Thyroid gland (tissue), 4 donors: ENCODE measurements at places on chromosomes 12 and 14. TPM values are rescaled to one million over a fixed set of nuclear protein-coding genes. Genes with fewer than 3 reads are reported as not detected.

SPSB2 gene
- total RNA-seq, result 16.3 TPM

TPH2 gene
- not detected for total RNA-seq

TXNRD1 gene
- 189 TPM for total RNA-seq

CLEC1B gene
- total RNA-seq, result not detected

DBX2 gene
- total RNA-seq, result 0.89 TPM

YBX3 gene
- 351 TPM for total RNA-seq

PLBD1 gene
- 9.5 TPM for total RNA-seq

DNA sequence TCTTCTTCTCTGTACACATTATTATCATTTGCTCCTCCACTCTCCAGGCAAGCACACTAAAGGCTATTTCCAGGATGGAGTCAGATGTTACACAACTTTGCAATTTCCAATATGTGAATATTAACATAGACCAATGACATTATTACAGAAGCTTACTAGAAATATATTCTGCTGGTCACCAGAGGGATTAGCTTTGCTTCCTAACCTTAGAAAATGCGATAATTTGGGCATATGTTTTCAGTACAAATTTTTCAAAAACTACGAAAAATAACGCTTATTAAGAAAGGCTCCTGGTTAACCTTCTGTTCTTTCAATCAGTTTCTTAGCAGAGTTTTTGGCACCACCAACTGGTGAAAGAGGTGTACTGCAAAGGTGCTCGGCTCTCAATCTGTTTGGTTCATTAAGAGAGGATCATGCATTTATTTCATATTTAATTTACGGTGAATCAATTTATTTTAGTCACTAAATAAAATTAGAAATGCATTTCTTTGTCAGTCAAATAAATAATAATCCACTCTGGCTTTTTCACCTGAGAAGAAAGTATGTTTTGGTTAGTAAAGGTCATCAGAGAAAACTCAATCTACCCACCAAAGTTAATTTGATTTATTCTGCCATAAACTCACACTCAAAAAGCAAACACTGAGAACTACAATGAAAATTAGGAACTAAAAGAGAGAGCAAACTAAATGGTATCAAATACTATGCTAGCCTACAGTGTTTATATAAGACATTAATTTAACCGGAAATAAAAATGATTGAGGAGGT is 39.2 kb downstream of the EFCAB11 start:
- peak; percentile 62 for DNase-seq
- H3K27me3 ChIP-seq, result no peaks in the 10 kb centered on the region
- no peaks in the 10 kb centered on the region for H3K36me3 ChIP-seq
- no peak overlapping the region for H3K4me3 ChIP-seq
- no peak overlapping the region for H3K27ac ChIP-seq

DNA sequence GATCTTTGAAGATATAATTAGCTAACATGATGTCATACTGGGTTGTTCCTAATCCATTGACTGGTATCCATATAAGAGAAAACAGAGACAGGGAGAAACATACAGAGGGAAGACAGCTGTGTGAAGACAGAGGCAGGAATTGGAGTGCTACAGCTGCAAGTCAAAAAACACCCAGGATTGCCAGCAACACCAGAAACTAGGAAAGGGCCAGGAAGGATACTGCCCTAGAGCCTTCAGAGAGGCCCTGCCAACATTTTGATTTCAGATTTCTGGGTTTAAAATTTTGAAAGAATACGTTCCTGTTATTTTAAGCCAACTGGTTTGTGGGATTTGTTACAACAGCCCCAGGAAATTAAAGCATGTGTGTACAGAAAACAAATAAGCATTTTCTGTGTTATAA is 473.7 kb upstream of the FLRT2 start:
- H3K36me3 ChIP-seq, result no peaks in the 10 kb centered on the region
- no peaks in the 10 kb centered on the region for H3K4me1 ChIP-seq
- no peak overlapping the region for H3K4me3 ChIP-seq
- H3K27ac ChIP-seq, result no peak overlapping the region
- DNase-seq, result no peak

DNA sequence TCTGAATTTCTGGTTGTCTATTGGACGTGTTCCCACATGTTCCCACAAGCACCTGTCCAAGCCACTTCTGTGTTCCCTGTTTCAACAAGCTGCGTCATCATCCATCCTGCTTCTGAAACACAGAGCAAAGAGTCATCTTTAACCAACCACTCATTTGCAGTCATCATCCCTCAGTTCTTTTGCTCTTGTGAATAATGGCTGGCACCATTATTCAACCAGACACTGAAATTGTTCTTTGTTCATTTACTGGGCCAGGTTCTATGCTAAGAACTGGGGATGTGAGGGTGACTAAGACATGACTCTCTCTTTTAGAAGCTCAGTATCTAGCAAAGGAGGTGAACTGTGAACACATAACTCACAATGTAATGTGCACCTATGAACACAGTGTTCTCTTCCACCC is 40.7 kb upstream of the ANO4 start:
- no peak overlapping the region for H3K4me3 ChIP-seq
- H3K27ac ChIP-seq, result no peak overlapping the region
- no peak for DNase-seq
- H3K27me3 ChIP-seq, result no peaks in the 10 kb centered on the region
- no peaks in the 10 kb centered on the region for H3K4me1 ChIP-seq

DNA sequence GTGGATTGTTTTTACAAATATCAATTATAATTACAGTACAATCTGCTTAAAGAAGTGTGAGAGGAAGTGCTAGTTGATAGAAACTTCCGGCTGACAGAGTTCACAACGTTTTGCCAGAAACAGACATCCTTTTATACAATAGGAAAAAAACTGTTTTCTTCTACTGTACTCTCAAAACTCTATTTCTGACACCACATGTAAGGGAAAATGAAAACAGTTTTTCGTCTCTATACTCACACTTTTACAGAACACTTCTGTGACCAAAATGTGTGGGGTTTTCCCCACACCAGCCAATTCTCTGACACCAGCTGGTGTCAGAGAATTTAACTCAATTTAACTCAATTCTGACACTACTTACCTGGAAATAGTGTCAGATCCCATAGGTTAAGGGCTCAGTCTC is 24.2 kb upstream of the HIF1A start:
- H3K4me3 ChIP-seq, result no peak overlapping the region
- H3K27me3 ChIP-seq, result no peaks in the 10 kb centered on the region
- H3K4me1 ChIP-seq, result no peaks in the 10 kb centered on the region
- H3K27ac ChIP-seq, result peak overlapping the region; percentile 15
- no peaks in the 10 kb centered on the region for H3K36me3 ChIP-seq
- no peak for DNase-seq

GRCh38 chr12:54420766-54421144 is 1.7 kb upstream of the ITGA5 start:
- H3K4me3 ChIP-seq, result no peak overlapping the region
- no peaks in the 10 kb centered on the region for H3K36me3 ChIP-seq
- H3K27ac ChIP-seq, result peak overlapping the region; percentile 64
- no peaks in the 10 kb centered on the region for H3K27me3 ChIP-seq

- no peak overlapping the region for H3K4me3 ChIP-seq
- DNase-seq, result no peak
- H3K4me1 ChIP-seq, result no peaks in the 10 kb centered on the region
- no peaks in the 10 kb centered on the region for H3K36me3 ChIP-seq
- H3K27me3 ChIP-seq, result no peaks in the 10 kb centered on the region
Measured at GRCh38 chr12:60689137-60689536, 1093.3 kb downstream of the SLC16A7 start.

DNA sequence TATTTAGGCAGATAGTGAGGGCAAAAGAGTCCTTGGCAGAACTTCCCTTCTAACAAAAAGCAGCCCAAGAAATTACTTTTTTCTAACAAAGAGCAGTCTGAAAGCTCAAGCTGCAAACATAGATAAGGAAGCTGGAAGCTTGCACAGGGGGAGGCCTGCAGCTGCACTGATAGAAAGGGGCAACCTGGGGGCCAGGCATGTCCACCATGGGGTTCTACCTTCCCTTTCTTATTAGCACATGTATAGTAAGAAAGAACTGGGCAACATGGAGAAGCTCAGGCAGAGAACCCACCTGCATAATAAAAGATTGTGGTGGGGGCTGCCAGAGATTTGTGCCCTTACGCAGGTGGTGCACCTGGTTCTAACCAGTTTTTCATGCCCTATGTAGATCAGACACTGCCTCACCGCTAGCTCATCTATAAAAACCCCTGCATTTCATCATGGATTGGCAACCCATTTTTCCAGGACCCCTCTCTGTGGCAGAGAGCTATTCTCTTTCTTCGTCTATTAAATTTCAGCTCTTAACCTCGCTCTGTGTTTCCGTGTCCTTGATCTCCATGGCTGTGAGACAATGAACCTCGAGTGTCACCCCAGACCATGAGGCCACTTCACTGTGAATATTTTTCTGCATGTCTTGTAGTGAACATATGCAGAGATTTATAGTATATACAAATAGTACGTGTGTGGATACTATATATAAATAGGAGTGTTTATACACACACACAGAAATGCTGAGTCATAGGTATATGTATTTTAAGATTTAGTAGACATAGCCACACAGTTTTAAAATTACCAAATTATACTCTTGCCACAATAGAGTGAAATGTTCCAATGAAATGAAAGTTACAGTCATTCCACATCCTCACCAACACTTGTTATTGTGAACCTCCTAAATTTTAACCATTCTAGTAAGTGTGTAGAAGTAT is 53.0 kb downstream of the PEX5 start:
- no peak for DNase-seq
- no peak overlapping the region for H3K27ac ChIP-seq
- H3K4me1 ChIP-seq, result no peaks in the 10 kb centered on the region
- no peaks in the 10 kb centered on the region for H3K36me3 ChIP-seq

- DNase-seq, result no peak
- no peaks in the 10 kb centered on the region for H3K4me1 ChIP-seq
- no peak overlapping the region for H3K4me3 ChIP-seq
- no peak overlapping the region for H3K27ac ChIP-seq
- H3K27me3 ChIP-seq, result no peaks in the 10 kb centered on the region
Measured at GRCh38 chr12:115267464-115267863, 583.5 kb upstream of the TBX3 start.

DNA sequence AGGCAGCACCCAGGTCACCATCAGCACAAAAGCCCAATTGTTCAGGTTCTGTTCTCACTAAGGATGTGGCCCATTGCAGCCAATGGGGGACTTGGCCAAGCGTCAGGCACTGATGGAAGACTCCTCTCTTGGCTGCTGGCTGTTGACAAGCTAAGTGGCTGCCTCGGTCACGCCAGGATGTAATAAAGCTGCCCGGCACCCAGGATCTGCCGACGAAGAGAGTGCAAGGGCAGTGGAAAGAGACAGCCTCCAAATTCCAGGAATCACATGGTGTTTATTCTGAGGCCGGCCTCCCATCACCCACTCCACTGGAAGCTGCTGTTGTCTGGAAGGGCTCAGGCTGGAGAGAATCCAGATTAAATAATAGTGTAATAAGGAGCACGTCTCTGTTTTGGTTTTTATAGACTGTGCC is 451.8 kb upstream of the TBX3 start:
- DNase-seq, result peak; percentile 88
- no peaks in the 10 kb centered on the region for H3K36me3 ChIP-seq
- no peaks in the 10 kb centered on the region for H3K4me1 ChIP-seq
- no peak overlapping the region for H3K27ac ChIP-seq
- H3K27me3 ChIP-seq, result no peaks in the 10 kb centered on the region
- H3K4me3 ChIP-seq, result no peak overlapping the region

DNA sequence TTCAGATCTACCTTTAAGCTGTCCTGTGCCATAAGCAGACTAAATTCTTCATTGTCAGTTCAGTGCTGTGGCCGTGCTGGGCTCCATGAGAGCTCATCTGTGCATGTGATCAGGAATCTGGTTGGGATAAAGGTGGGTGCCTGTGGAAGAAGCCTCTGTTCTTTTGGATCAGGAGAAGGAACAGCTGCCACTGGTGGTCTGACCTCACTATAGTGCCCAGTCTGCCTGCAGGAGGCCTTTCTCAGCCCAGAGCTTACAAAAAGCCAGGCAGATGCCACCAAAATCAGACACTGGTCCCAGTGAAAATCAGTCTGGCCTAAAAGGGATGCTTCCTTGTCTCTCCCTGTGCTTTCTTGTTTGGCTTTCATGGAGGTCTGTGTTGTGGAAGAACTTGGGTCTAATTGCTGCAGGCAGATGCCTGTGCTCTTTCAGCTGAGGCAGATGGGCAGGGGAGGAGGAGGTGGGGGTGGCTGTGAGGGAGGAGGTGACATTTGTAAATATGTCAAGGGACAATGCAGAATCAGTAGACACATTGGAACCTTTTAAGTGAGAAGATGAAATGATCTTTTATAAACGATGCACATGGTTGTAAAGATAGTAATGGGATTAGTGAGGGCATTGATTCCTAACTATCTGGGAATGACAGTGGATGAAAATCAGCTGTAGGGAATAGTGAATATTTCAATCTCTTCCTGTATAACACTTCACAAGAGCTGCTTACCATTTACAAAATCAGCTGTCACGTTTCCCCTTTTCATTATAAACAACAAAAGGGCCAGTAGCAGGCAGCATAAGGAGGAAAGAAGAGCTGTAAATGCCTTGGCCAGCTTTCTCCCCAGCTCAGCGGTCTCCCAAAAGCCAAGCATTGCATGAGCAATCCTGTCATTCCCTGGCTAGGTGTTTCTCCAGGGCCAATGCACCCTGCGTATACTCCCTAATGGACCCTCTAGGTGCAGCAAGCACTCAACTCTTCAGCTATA is 44.6 kb downstream of the CACNA2D4 start:
- no peak for DNase-seq
- H3K27me3 ChIP-seq, result no peaks in the 10 kb centered on the region
- H3K36me3 ChIP-seq, result no peaks in the 10 kb centered on the region
- H3K27ac ChIP-seq, result no peak overlapping the region

- no peaks in the 10 kb centered on the region for H3K36me3 ChIP-seq
- no peak for DNase-seq
- peak overlapping the region; percentile 16 for H3K27ac ChIP-seq
- H3K27me3 ChIP-seq, result no peaks in the 10 kb centered on the region
- H3K4me1 ChIP-seq, result peaks cover 20% of the 10 kb centered on the region
Measured at GRCh38 chr14:81401420-81402122, 1.4 kb upstream of the STON2 start.

- H3K4me1 ChIP-seq, result no peaks in the 10 kb centered on the region
- no peaks in the 10 kb centered on the region for H3K27me3 ChIP-seq
- DNase-seq, result no peak
- no peaks in the 10 kb centered on the region for H3K36me3 ChIP-seq
- no peak overlapping the region for H3K27ac ChIP-seq
Measured at GRCh38 chr14:71208702-71209357, 301.6 kb downstream of the PCNX1 start.

DNA sequence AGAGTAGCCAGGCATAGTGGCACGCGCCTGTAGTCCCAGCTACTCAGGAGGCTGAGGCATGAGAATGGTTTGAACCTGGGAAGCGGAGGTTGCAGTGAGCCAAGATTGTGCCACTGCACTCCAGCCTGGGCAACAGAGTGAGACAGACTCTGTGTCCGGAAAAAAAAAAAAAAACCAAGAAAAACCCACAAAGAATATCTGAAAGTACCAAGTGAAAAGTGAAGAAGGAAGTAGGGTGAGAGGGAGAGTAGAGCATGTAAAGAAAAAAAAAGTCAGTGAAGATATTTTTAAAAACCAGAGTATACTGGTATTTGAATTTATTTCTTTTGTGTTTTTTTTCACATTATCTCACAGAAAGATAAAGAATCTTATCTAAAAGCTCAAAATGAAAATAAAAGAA is 43.3 kb upstream of the ISM2 start:
- DNase-seq, result no peak
- H3K27ac ChIP-seq, result no peak overlapping the region
- no peaks in the 10 kb centered on the region for H3K27me3 ChIP-seq
- H3K36me3 ChIP-seq, result no peaks in the 10 kb centered on the region
- no peaks in the 10 kb centered on the region for H3K4me1 ChIP-seq
- H3K4me3 ChIP-seq, result no peak overlapping the region
